ENCODE measurements at places on chromosomes 12 and 14. TPM values are rescaled to one million over a fixed set of nuclear protein-coding genes. Genes with fewer than 3 reads are reported as not detected.

The PGAM5 gene
- 54.3 TPM for total RNA-seq

The RSRC2 gene
- total RNA-seq, result 106 TPM

The RIN3 gene
- total RNA-seq, result 17.5 TPM

The EPYC gene
- total RNA-seq, result not detected

The ASB2 gene
- 44.6 TPM for total RNA-seq

The KRT77 gene
- not detected for total RNA-seq

The PPP4R4 gene
- 17.0 TPM for total RNA-seq

The C1S gene
- total RNA-seq, result 2.0 TPM

The MEG3 gene
- not detected for total RNA-seq

The MIP gene
- not detected for total RNA-seq

The CARMIL3 gene
- 1.00 TPM for total RNA-seq

The FAM222A gene
- 0.29 TPM for total RNA-seq

The PLD4 gene
- not detected for total RNA-seq

The ST8SIA1 gene
- total RNA-seq, result 9.6 TPM

The PTPRQ gene
- total RNA-seq, result not detected

The CLEC9A gene
- total RNA-seq, result not detected
